ENCODE measurements at places on chromosomes 6 and 20.

DNA sequence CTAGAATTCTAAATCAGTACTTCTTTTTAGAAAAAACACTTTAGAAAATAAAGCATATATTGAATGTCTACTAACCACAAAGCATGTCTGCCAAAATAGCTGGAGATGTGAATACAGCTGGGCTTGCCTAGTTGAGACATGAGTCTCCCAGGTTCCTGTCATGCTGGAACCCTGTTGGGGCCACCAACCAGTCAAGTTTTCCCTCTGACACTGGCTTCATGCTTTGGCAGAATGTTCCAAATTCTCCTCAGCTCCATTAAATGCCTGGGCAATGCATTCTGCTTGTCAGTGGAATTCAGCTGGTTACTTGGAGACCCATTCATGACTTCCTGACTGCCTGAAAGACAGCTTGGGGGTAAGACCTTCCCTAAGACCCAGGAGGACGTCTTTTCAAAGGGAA lies 87.2 kb downstream of the PRND start:
- no peak for DNase-seq

DNA sequence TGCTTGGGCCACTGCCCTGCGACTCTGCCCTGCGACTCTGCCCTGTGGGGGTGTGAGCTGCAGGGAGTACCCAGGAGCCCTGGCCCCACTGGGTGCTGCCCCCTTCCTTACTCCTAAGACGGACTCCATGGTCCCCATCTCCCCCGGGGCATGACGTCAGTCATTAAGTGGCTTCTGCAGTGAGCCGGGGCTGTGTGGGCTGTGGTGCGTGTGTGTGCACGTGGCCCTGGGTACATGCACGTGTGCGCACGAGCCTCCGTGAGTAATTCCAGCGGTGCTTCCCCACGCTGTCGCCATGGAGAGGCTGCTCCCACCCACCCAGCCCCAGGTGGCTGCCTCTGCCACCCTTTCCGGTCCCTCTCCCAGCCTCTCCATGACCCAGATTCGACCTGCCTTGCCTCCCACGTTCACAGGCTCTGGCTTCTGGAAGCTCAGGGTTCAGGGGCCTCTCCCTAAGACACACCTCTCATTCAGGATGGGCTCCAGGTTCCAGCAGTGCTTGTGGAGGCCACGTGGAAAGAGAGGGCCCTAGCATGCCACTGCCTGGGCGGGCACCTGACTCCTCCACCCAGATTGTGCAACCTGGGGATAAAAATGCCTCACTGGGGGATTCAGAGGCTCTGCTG lies 88.3 kb downstream of the DLGAP4 start:
- no peak for DNase-seq

DNA sequence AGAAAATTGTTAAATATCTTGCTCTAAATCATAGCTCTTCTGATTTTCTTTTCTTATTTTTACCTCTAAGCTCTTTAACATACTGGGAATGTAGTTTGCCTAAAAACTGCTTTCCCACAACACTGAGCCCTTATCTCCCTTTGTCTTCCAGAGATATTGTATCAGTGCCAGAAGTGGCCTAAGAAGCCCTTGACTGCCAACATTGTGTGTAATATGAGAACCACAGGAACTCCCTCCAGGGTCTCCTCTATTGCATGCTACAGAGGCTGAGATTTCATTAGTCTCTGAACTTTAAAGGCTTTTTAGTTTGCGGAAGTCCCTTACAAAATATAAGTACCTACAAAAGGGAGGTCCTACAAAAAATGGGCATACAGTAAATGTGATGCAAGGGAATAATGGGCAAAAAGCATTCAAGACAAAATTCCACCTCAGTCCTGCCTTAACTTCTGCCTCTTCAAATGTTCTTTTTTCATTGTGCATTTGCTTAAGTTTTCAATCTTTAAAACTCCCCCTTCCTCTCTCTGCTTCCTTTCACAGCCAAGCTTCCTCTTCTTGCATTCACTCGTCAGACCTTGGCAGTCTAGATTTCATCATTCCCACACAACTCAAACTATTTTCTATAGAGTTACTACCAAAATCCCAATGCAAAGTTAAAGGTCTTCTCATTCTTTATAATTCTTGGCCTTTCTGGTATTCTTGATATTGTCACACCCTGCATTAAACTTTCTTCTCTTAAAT lies 76.5 kb downstream of the ADGRG6 start:
- no peak for DNase-seq

DNA sequence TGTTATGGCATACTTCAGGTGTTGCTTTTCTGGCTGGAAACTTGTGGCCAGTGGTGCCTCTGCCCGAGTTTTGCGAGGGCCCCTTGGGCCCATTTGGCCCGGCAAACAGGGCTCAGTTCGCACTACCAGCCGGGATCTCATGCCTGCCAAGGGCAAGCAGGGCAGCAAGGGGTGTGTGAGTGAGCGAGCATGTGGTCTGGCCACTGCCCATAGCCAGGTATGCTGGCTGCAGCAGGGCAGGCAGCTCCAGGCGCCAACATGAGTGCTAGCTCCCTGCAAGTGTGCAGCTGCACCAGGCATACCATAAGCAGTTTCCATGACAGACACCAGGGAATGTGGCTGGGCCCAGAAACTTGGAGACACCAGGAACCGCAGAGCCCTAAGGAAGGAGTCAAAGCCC lies 389.5 kb downstream of the NKAIN2 start:
- DNase-seq, result no peak

DNA sequence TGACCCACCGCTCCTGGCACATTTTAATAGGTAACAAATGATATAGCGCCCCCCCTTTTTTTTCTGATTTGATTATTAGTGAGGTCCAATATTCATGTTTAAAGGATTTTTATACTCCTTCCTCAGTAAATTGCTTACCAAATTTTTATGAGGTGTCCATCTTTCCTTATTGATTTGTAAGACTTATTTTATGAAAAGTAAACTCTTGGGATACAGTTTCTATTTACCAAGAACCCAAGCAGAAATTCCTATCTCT lies 25.1 kb downstream of the TRIM27 start:
- no peak for DNase-seq

- no peak for DNase-seq
These were observed 5.5 kb downstream of the BTN2A2 start for GRCh38 chr6:26388441-26388840.

DNA sequence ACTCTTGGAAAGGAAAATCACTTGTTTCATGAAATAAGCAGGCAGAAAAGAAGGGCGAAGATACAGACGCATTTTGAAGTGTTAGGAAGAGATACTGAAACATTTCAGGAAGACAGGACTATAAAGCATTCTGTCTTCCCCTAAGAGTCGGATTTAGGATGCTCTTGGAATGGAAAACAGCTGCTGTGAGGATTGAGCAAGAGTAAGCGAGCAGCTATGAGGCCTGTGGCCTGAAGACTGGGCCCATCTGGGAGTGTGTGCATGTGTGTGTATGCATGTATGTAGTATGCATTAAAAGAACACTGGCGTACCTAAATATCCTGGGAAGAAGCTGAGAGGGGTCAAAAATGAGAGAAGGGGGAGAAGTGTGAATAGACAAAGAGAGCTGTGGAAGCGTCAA lies 83.6 kb downstream of the SIM1 start:
- no peak for DNase-seq

DNA sequence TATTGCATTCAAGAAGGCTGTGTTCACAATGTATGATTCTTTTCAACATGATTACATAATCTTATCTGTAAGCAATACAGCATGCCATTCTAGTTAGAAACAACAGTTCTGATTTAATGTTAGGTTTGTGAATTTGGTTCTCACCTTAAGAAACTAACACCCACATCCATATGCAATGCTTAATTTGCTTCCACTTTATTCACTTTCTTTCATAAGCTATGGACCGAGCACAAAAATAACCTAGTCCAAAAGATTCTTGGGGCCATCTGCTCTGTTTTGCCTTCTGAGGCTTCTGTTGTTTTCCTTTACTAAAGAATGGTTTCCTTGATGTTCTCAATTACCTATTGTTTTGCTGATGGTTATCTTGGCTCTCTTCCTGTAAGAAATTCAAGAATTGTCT lies 258.2 kb downstream of the EYS start:
- DNase-seq, result peak; percentile 9

- DNase-seq, result no peak
These were observed 37.6 kb downstream of the SPTLC3 start for GRCh38 chr20:13046409-13046808.

- DNase-seq, result no peak
These were observed 81.3 kb upstream of the NAA20 start for GRCh38 chr20:19935842-19936241.

DNA sequence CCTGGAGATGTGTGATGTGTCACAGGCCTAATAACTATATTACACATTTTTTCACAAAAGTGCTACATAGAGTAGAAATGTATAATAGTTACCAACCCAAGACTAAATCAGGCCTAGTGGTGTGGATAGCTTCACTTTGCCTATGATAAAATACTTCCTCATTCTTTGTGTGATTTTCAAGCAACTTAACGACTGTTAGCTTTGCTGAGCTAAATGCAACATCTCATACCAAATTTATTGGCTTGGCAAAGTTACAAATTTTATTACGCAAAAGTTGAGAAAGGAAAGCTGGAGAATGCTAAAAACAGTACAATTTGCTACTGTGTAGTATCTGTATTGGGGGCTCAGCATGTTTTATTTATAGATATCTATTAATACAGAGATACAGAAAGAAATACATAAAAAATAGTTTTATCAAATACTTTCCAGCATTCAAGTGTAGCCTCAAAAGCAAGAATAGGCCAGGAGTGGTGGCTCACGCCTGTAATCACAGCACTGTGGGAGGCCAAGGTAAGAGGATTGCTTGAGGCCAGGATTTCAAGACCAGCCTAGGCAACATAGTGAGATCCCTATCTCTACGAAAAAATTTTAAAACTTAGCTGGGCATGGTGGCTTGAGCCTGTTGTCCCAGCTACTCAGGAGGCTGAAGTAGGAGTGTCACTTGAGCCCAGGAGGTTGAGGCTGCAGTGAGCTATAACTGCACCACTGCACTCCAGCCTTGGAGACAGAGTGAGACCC lies 3.6 kb upstream of the EDN1 start:
- DNase-seq, result no peak

- DNase-seq, result no peak
These were observed 116.0 kb downstream of the GRIK2 start for GRCh38 chr6:101509536-101509935.

DNA sequence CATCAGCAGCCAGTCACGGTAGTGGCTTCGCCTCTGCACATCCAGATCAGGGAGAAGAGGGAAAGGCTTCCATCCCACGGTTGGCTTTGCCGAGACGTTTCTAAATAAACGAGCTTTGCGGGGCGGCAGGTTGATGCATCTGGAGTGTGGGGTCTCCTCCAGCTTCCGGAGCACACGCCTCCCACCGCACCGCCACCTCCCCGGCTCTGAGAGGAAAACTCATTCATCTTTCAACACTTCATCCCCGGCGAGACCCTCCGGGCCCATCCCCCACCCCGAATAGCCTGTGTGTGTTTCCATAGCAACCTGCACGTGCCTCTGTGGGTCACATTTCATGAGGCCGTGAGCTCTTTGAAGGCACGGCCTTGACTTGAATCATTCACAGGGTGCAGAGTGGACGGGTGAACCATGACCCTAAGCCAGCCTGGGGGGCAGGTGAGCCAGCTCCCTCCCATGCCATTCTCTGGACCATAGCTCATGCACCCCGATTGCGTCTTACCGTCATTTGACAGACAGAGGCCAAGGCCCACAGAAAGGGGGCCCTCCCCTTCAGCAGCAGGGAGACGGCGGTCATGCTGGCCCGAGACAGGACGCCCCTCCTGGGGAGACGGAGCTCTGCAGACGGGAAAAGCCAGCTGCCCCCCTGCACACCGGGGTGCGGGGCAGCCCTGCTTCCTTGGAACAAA lies 16.2 kb upstream of the CHRNA4 start:
- no peak for DNase-seq

- no peak for DNase-seq
These were observed 38.1 kb downstream of the HTR1B start for GRCh38 chr6:77425216-77425615.

DNA sequence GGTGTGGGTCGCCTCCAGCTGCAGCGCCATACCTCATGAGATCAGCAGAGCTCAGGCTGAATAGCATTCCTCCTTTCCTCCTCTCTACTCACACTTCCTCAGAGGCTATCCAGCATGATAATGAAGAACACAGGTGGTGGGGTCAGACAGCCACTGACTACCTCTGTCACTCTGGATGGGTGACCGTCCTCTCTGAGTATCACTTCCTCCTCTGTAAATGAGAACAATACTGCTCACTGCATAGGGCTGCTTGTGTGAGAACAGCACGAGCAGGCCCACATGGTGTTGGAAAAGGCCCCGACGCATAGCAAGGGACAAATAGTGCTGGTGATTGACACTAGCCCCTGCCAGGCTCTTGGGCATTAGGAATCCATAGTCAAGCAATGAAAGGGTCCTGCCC lies 239.1 kb downstream of the PRKN start:
- DNase-seq, result no peak

- DNase-seq, result no peak
These were observed 4.4 kb downstream of the ENPP4 start for GRCh38 chr6:46134216-46134615.

GRCh38 chr20:8213831-8214587 lies 81.9 kb downstream of the PLCB1 start:
- no peak for DNase-seq

- no peak for DNase-seq
These were observed 47.0 kb downstream of the ENPP1 start for GRCh38 chr6:131854803-131855202.

- DNase-seq, result no peak
These were observed 113.9 kb downstream of the ELOVL4 start for GRCh38 chr6:79833264-79833963.

DNA sequence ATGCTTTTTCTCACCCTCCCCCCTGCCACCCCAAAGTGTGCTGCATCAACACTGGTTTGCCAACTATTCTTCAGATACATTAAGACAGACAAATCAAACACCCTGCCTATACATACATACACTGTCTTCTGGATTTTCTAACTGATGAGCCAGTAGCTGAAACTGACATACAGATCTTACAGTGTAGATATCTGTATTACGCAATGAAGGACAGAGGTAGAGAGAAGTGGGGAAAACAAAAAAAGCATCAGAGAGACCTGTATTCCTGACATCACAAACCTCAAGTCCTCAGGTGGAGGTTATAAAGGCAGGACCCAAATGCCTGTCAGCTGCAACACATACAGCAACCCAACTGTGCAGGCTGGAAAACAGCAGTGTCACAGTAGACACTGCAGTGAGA lies 535.4 kb downstream of the HACE1 start:
- no peak for DNase-seq

DNA sequence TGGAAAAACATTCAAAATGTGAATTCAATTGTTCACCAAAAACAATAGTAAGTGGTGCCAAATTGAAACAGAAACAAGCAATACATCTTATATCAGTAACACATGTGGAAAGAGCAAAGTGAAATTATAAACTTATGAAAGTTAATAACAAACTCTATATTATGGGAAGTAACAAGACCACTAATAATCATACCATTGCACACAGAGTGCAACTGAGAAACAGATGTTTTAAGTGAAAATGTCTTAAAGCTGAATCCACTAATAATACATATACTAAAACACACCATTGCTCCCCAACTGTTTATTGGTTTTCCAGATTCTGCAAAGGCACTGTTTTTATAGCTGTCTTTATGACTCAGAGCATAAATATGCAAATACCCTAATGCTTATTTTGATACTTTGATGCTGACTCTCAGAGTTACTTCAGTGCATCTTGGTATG lies 292.3 kb downstream of the RFPL4B start:
- no peak for DNase-seq
